ENCODE measurements at places on chromosomes 13 and 19.

GRCh38 chr19:39927524-39928356 is 6.7 kb downstream of the FCGBP start:
- DNase-seq = no peak

- DNase-seq = no peak
These were observed 1338.1 kb upstream of the SLC10A2 start for GRCh38 chr13:104404325-104404724.

DNA sequence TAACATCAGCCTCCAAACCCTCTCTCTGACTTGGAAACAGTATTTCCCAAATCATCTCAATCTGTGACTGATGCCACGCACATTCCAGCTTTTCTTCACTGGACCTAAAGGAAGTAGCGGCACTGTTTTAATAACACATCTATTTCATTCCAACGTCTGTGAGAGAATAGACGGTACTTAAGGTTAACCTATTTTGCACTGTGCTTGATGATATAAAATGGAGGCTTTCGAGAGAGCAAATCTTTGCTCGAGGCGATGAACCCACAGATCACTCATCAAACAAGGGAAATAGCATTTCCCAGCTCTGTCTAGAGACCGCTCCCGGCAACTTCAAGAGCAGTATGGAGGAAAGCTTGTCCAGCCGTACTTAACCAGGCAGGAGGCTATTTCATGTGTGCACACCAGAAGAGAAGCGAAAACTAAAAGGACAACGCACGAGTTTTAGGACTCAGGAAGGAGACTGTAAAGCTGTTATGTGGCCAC is 2.9 kb downstream of the UBL3 start:
- DNase-seq = peak; percentile 79

DNA sequence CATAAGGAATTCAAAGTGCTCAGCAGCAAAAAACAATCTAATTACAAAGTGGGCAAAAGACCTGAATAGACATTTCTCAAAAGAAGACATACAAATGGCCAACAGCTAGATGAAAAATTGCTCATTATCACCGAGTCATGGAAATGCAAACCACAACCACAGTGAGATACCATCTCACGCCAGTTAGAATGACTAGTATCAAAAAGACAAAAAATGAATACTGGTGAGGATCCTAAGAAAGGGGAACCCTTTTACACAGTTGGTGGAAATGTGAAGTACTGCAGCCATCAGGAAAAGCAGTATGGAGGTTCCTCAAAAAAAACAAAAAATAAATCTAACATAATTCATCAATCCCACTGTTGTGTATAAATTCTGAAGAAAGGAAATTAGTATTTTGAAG is 1206.1 kb downstream of the EFNB2 start:
- DNase-seq = peak; percentile 19

DNA sequence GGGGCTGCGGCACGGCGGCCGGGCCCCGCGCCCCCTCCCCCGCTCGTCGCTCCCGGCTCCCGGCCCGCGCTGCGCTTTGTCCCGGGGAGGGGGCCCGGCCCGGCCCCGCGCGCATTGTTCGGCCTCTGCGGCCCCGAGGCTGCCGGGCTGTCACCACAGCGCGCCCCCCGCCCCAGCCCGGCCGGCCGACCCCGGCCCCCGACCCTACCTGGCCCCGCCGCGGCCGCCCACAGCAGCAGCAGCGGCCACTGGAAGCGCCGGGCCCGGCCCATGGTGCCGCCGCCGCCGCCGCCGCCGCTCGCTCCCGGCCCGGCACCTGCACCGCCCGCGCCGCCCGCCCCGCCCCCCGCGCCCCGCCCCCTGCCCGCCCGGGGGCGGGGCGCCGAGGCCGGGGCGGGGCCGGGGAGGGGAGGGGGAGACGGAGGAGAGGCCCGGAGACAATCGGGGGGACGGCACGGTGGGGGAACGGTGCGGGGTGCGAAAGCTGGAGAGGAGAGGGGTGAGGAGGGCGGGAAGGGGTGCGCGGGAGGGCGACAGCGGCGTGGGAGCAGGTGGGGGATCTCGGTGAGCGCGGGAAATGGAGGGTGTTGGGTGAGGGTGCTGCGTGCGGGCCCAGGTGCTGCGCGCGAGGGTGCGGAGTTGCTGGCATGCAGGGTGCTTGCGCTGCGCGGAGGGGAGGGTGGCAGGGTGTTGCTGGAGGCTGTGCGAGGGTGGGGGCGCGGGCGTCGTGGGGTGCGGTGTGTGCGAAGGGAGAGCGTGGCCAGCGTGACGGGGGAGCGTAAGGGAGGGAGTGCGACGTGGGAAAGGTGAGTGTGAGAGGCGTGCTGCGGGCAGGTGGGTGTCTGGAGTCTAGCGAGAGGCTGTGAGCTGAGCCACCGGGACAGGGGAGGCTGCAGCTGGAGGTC is at the start of gene CADM4:
CADM4 (minus strand) TSS at position 332 of the 905 bp plus-strand sequence; CDS start at position 272, 60 bp downstream.
- no peak for DNase-seq

GRCh38 chr13:105788530-105788929 is 746.9 kb downstream of the EFNB2 start:
- no peak for DNase-seq

DNA sequence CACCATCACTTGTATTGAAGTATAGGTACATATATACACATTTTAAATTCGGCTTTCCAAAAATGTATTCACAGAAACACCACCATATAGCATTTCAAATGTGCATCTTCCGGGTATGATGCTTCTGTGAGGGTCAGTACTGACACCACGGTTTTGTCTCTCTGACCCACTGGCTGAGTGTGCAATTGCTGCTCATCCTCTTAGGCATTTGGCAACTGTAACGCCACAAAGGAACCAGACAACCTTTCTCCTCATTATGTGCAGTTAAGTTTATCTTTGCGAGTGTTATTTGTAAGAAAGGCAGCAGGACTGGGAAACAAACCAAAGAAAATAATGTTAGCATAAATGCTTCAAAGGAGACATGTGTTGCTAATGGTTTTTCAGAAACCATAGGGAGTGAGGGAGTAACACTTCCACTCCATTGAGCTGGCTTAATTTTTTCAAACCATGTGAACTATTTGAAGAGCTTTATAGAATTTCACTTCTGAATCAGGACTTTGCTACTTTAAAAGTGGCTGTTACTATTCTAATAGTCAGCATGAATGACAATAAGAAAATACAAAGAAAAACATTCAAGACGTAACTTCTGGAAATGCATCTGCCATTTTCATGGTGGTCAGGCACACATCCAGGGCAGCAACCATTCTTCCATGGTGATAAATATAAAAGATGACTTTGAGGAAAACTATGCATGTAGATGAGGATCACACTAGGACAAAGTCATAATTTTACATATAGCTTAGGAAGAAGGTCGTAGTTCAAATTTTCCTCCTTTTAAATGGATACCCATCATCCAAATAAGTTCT is 423.3 kb downstream of the MZT1 start:
- DNase-seq = peak; percentile 57

- no peak for DNase-seq
These were observed 410.5 kb downstream of the KCNRG start for GRCh38 chr13:50425772-50426171.

DNA sequence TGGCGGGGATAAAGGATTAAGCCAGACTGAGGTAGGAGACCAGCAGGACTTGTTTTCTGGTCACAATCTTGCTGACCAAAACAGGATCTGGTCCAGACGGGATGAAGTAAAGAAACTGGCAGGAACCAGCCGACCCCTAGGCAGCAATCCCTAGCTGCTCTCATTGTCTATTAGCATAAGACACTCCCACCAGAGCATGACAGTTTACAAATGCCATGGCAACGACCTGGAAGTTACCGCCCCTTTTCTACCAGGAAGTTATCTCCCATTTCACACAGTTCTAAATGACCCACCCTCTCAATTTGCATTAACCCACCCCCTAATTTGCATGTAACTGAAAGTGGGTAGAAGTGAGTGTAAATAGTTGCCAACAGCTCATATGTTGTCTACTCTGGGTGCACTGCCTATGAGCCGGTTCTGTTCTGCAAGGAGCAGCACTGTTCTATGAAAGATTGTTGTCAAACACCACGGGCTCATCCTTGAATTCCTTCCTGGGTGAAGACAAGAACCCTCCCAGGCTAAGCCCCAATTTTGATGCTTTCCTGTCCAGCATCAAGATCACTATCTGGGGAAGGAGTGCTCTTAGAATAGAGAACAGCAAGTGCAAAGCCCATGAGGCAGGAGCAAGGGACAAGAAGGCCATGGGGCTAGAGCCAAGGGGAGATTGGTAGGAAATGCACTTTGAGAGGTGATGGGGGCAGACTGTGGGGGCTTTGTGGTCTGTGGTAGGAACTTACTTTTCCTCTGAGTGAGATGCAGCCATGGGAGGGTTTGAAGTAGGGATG is 13.9 kb upstream of the FBXO27 start:
- peak; percentile 42 for DNase-seq

GRCh38 chr19:15280915-15281683 is 48.9 kb upstream of the EPHX3 start:
- peak; percentile 90 for DNase-seq

DNA sequence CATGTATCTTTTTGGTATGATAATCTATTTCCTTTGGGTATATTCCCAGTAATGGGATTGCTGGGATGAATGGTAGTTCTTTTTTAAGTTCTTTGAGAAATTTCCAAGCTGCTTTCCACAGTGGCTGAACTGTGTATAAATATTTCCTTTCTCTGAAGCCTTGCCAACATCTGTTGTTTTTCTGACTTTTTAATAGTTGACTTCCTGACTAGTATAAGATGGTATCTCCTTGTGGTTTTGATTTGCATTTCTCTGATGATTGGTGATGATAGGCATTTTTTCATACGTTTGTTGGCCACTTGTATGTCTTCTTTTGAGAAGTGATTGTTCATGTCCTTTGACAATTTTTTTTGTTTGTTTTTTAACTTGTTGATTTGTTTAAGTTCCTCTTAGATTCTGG is 61.6 kb upstream of the PCDH17 start:
- no peak for DNase-seq

DNA sequence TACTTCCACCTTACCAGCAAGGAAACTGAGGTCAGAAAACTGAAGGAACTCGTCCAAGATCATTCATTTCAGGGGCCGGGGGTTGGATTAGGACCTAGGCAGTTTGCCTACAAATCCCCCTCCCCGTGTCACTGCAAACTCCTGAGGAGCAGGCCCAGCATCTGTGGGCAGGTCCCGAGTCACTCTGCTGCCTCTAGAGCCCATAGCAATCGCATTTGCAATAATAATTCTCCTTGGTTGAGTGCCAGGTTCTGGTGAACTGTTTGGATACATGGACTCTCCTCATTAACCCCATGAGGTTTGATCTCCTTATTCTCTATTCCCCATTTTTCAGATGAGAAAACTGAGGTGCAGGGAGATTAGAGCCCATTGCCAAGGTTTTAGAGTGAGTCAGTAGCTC is 903 bp downstream of the PIN1 start:
- peak; percentile 64 for DNase-seq

DNA sequence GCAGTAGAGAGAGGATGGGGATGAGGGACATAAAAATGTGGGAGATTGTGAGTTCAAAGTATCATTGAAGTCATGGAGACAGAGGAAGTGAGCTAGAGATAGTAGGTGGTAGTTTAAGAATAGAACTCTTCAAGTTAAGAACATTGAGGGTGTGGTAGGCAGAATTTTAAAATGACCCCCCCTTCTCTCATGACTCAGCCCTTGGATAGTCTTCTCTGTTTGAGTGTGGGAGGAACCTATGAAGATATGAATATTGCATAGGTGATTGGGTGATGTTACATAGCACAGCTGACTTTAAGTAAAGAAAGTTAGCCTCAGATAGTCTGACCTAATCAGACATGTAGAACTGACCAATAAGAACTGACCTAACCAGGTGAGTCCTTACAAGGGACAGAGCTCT is 418.6 kb downstream of the FOXO1 start:
- DNase-seq = no peak

DNA sequence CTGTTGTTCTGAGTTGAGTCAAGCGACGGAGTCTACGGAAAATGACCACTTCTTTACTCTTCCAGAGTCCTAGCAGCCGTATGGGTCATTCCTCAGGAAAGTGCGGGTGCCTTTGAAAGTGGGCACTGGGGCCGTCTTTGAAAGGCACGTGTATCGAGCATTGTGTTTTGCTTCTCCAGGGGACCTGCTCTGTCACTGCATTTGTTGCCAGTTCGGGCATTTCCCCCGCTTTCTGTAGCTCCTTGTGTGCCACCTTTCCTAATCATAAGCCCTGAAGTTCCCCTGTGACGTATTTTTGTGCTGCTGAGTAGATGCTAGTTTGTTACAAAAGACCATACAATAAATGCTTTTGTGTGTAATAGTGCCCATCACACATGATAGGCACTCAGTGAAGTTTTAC is 24.4 kb downstream of the SPATA13 start:
- no peak for DNase-seq

DNA sequence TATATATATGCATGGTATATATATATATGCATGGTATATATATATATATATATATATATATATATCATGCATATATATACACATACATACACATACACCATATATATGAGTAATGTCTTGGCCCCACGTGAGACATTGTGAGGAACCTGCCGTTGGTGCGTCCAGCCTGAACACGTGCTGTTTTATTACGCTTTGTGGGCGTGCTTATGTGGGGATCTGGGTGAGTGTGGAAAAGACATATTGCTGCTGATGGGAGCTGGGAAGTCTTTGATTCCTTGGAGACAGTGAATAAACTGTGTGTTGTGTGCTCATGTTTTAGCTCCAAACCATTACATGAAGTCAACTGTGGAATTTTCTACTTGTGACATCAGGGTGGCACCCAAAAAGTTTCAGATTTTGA is 28.9 kb downstream of the KCTD15 start:
- DNase-seq = no peak

DNA sequence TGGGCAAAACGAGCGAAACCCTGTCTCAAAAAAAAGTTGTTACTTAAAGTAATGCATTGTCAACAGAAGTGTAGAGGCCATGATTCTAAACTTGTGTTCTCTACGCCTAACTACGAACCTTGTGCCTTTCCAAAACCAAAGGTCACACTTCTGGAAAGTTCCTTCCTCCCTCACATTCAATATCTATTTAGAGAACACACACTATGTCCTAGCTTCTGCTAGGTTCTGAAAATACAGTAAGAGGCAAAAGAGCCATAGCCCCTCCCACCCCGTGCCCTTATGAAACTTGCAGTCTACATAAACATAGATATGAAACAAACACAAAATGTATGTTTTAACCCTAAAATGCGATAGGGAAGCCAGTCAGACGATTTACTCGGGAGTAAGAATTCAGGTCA is 36.4 kb downstream of the RNF6 start:
- DNase-seq = no peak

GRCh38 chr13:43303033-43303729 is 279.8 kb downstream of the DNAJC15 start:
- peak; percentile 71 for DNase-seq

GRCh38 chr13:45907503-45907902 is 56.0 kb upstream of the SIAH3 start:
- DNase-seq = no peak

GRCh38 chr19:504616-505015 is 2.7 kb upstream of the TPGS1 start:
- DNase-seq = no peak

- peak; percentile 3 for DNase-seq
These were observed 133.9 kb downstream of the SLITRK6 start for GRCh38 chr13:85665286-85665685.

GRCh38 chr19:33294058-33294798 is 8.1 kb downstream of the CEBPA start:
- no peak for DNase-seq

- peak; percentile 94 for DNase-seq
These were observed 26.9 kb downstream of the GAS6 start for GRCh38 chr13:113836768-113837559.

- no peak for DNase-seq
These were observed 894.3 kb upstream of the SLITRK1 start for GRCh38 chr13:84776593-84776992.

GRCh38 chr19:23060016-23060415 is 56.8 kb upstream of the ZNF730 start:
- DNase-seq = no peak

GRCh38 chr19:782878-783668 is 14.2 kb upstream of the PTBP1 start:
- no peak for DNase-seq

- DNase-seq = peak; percentile 6
These were observed 498.6 kb downstream of the EFNB2 start for GRCh38 chr13:106036870-106037269.

Measured in EH (cell line).